NCI-H146 (cell line): ENCODE measurements at places on chromosomes 6 and 20.
A peak's percentile ranks its signal among the peaks of the same experiment; 100 is the strongest.

- DNase-seq: no peak
Observed at GRCh38 chr20:63769891-63770474, 30.4 kb downstream of the SLC2A4RG start.

- no peak for DNase-seq
Observed at GRCh38 chr6:3664625-3665041, 86.9 kb downstream of the PXDC1 start.

- DNase-seq: no peak
Observed at GRCh38 chr6:160013987-160014868, 45.3 kb downstream of the IGF2R start.

GRCh38 chr6:134995536-134995935 is 45.6 kb upstream of the ALDH8A1 start:
- DNase-seq: no peak

DNA sequence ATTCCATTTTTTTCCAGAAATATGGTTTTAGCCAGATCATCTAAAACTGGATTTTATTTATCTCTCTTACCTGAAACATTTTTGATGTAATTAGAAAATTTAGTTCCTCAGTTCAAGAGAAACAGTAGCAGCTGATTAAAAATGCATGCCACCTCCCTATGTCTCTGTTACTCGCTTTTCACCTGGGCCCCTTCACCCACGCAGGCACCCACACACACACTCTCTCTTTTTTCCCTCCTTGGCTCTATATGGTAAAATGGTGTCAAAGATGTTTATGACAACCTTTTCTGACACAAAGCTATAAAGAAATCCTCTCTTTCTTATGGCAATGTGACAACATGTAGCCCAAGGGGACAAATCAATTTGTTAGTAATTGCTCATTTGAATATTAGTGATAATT is 5.8 kb upstream of the SGK1 start:
- no peak for DNase-seq

- DNase-seq: no peak
Observed at GRCh38 chr6:84078335-84078734, 44.8 kb downstream of the MRAP2 start.

DNA sequence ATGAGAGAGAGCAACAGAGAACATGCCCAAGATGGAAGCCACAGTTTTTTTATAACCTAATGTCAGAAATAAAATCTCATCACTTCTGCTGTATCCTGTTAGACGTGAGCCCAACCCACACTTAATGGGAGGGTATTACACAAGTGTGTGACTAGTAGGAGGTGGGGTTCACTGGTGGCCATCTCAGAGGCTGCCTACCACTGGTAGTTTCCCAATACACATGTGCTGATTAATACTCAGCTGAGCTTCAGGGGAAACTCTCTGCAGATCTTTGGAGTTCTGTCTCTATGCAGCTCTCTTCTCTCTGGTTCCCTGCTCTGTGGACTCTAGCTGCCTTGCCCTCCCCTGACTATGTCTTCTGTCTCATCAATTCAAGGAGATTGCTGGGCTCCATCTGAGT is 35.7 kb downstream of the CNBD2 start:
- no peak for DNase-seq

DNA sequence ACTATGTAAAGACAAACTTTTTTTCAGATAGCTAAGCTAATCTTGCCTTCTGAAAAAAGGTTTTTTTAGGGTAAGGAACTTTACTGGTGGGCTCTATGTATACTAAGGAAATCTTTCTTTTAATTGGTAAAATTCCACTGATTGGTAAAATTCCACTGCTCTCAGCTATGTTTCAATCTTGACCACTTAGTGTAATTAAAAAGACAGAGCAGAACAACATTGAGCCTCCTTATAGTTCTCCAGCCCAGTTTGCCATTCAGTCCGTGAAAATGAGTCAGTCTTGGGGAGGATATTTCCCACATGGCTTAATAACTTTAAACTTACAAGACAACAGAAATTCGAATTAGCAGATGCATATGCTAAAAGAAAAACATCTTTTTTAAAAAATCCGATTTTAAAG is 92.7 kb downstream of the EYA4 start:
- no peak for DNase-seq

DNA sequence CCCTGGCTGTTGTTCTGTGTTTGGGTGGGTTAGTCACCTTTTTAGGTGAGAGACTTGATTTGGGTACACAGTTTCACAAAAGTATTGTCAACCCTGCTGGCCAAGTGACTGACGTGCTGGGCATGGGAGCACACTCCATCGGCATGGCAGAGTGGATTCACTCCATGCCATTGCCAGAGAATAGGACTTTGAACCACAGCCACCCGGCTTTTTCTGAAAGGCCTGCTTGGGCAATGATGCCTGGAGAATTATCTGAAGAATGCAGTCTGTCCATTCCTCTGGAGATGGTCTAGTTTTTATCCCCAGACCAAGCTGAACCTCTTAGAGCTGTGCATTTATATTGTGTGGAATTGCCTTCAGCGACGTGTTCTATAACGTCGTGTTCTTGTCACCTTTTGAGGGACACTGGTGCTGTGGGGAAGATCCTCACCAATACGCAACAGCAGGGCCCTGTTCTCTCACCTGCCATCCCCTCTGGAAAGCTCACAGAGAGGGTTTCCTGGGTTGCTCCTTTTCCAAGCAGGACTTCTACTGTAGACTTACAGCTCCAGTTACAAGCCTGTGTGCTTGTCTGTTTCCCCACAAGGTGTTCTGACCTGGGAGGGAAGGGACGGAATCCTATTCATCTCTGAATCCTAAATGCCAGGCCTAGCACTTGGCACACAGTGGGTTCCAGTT is 183.4 kb upstream of the AKAP12 start:
- DNase-seq: peak; percentile 40

GRCh38 chr20:20233041-20233514 is 134.8 kb upstream of the INSM1 start:
- DNase-seq: peak; percentile 59

DNA sequence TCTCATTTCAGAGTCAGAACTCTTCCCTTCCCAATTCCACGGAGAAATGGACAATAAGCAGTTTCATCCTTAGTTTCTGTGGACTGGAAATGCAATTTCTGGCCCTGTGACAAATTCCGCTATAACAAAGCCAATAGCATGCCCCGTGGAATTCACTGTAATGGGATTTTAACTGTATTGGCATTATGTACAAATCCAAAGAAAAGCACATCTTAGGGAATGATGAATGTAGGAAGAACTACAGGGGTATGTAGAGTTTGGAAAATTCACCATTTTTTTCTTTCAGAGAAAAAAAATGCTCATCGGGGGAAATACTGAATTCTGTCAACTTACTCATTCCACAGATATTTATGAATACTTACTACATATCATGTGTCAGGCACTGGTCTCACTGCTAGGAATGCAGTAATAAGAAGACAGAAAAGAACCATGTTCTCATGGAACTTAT is 43.5 kb downstream of the KIF6 start:
- no peak for DNase-seq

DNA sequence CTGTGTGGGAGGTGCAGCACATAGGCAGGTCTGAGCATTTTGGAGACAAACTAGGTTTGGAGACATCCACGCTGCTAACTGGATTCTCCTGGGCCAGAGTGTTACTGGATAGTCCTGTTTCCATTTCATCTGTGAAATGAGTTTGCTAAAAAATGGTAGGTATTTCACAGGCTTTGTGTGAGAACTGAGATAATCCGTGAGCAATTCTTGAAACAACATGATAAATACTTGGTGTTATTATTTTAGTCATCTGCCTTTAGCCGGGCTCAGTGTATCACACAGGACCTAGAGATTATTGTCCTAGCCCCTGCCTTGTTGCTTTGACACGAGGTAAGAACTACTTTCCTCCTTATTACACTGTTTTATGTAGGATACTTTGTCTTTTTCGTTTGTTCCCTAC is 63.0 kb downstream of the PRR18 start:
- no peak for DNase-seq

DNA sequence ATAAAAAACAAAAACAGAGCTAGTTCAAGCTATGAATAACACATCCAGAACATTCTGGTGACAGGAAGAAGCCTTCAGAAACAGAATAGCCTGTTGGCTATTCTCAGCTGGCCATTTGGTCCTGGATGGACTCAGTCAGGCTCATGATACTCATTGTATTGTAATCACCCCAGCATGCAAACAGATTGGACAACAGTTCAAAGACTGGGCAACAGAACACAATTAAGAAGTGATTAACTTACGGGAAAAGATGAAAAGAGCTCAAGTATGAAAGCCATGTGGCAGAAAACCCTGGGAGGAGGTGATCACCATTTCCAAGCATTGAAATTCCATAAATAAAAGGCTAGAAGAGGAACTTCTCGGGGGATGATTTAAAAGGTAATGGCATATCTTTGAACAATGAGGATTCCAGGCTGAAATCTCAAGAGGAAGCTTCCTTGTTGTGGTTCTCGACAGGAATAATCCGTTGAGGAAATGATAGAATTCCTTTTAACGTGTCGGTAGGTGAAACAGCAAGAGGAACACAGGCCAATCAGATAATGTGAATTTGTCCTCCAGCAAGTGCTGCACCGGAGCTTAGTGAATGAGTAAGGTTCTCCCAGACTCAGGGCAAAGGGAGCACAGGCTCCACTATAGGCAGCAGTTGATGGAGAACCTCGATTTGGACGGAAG is 172.4 kb downstream of the BCAS1 start:
- DNase-seq: no peak

GRCh38 chr6:122610690-122611455 is 668 bp downstream of the PKIB start:
- DNase-seq: peak; percentile 95

DNA sequence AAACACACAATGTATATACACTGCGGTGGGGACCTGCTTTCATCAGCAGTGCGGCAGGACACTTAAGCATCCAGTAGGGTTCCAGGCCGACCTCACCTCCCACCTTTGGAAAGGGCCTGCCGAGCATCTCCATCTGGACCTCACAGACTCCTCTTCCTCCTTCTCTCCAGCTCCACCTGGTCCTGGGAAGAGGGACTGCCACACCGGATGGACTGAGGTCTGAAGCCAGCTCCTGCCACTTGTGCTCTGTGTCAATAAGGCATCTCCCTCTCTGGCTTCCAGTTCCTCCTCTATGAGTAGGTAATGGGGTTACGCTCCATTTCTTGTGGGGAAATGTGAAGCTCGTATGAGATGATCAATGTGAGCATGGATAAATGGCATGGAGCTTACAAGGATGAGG is 19.1 kb upstream of the NNAT start:
- peak; percentile 61 for DNase-seq

DNA sequence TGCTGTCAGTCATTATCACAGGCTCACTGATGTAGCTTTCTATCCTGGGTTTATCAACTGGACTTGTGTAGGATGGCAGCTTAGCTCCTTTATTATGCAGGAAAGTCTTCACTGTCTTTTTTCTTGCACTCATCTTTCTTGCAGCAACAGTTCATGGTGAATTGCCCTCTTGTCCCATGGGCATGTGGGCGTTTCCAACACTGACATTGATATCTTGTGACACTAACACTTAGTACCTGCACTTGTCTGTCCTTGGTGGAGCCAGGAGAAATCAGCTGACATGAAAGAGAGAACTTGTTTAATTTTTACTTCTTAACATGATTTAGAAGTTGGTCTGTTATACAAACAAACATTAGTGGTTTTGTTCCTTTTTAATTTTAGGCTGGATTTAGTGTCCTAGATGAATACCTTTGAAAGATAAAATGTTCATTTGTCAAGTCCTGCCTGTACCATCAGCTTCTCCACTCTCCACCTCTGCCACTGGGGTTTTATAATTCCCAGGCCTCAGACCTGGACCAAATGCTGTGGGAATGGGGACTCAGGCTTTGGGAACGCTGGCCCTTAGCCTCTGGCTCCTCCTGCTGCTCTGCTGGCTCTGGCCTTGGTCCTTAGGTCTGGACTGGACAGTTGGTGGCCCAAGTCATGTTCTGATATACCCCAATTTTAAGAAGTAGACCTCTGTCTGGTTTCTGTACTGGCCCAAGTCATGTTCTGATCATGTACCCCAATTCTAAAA is 161.0 kb upstream of the LAMP5 start:
- no peak for DNase-seq

DNA sequence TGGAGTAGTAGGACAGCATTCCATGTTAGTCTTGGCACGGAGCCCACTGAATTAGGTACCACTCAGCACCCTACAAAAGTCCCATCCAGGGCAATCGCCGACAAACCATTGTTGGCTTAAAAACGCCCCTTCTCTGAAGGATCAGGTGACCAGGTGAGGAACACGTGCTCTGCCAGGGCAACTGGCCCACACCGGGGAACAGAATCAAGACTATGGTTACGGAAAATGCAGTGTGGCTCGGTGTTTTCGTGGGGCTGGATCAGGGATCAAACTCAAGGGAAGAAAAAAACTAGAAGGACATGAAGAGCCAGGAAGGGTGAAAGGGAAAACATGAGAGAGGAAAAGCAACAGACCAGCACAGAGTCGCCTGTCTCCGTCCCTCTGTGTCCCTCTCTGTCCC is 177.8 kb upstream of the ARID1B start:
- DNase-seq: no peak

DNA sequence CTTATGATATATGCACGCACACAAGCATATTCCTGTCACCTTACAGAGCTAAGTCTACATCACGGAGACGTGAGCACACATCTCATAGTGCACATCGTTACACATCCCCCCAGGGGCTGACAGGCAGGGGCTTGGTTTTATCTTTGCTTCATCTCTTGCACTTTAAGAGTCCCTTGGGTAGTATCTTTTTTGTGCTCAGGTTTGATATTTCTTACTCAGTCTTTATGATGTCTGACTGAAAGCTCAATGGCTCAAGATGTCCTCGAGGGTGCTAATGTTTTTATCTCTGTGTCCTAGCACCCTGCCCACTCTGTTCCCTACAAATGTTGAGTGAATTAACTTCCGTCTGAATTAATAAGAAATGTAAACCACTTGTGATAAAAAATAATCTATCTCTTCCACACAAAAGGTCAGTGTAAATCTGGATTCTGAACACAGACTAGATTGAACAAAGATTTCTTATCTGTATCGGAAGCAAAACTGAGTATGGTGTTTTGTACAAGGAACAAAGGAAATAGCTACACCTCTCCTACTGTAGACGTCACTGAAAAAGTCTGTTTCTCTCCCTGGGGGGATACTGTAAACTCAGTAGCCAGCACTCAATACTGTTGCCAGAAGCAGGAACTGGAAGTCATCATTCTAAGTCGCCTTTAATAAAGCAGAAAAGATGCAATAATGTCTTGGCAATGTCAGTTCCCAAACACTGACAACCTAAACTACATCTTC is 195.1 kb downstream of the PRKN start:
- DNase-seq: peak; percentile 26

- no peak for DNase-seq
Observed at GRCh38 chr20:41453010-41453950, 86.7 kb upstream of the EMILIN3 start.

GRCh38 chr6:39901670-39902069 is 32.6 kb downstream of the MOCS1 start:
- DNase-seq: no peak

GRCh38 chr20:47392721-47393073 is 36.2 kb upstream of the ZMYND8 start:
- DNase-seq: no peak

GRCh38 chr20:23396950-23397627 is 24.2 kb downstream of the NAPB start:
- DNase-seq: no peak

- no peak for DNase-seq
Observed at GRCh38 chr6:1614448-1615150, 4.9 kb downstream of the FOXC1 start.

- no peak for DNase-seq
Observed at GRCh38 chr6:20477485-20477884, 56.8 kb upstream of the CDKAL1 start.
